ENCODE measurements at places on chromosomes 6 and 20.

GRCh38 chr6:10591422-10592160, 70.4 kb downstream of the GCNT2 start:
- DNase-seq, result no peak

GRCh38 chr6:37005061-37005810, at the start of gene FGD2:
Gene FGD2, plus strand, starts transcription at chr6:37005655. Its CDS starts 163 bp downstream, at chr6:37005818.
- no peak for DNase-seq

DNA sequence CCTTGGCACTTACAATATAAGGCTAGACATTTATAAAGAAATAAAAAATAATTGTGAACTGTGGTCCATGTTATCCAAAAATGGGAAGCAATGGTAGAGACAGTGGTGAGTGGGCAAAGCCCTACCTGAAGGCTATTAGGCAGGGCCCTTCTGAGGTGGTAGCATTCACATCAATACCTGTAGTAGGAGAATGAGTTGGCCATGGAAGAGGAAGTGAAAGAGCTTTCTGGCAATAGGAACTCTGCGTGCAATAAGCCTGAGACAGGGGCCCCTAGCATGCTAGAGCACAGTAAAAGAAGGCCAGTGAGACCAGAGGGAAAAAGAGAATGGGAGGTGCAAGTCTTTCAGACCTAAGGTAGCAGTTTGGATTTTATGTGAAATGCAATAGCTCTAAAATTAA, 754.5 kb downstream of the PTPRT start:
- no peak for DNase-seq

- no peak for DNase-seq
These were observed 221.8 kb downstream of the FRK start for GRCh38 chr6:115838763-115839401.

DNA sequence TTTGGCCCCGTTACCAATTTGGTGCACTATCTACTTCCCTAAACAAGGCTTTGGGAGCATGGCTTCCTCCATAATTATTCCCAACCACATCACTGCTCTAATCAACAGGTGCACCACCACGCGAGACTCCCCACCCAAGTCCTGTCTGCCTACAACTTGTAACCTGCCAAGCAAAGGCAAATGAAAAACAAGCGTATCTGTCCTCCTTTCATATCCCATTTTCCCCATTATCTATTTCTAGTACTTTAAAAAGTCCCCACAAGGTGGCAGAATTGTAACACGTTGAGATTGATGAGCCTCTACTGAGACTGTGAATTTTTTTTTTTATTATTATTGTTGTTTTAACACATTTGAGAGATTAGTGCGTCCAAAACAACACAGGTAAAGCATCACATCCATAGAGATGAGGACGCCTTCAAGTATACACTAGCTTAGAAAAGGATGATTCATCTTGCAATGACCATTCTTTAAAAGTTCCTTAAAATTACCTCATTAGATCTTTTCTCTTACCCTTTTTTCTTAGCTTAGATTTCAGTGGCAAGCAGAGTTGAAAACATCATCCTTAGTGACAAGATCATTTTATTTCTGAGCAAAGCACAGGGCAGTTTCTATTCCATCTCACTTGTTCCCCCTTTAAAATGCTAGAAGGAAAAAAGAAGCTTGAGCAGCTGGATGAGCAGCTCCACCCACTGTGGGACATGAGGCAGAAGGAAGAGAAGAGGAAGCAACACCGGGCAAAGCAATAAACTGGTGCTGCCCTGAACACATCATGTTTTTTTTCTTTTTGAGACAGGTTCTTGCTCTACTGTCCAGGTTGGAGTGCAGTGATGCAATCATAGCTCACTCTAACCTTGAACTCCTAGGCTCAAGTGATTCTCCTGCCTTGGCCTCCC, 210.8 kb downstream of the ARHGAP18 start:
- no peak for DNase-seq

- DNase-seq, result no peak
These were observed 547.7 kb downstream of the EPM2A start for GRCh38 chr6:145187491-145188206.

GRCh38 chr6:144294016-144294415, 8.9 kb downstream of the UTRN start:
- no peak for DNase-seq

DNA sequence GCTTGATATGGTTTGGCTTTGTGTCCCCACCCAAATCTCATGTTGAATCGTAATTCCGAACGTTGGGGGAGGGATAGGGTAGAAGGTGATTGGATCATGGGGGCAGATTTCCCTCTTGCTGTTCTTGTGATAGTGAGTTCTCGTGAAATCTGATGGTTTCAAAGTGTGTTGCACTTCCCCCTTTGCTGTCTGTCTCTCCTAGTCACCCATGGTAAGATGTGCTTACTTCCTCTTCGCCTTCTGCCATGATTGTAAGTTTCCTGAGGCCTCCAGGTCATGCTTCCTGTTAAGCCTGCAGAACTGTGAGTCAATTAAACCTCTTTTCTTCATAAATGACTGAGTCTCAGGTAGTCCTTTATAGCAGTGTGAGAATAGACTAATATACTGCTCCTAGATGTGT, 19.9 kb downstream of the PFDN4 start:
- DNase-seq, result no peak

- no peak for DNase-seq
These were observed 29.7 kb downstream of the VEGFA start for GRCh38 chr6:43799551-43800297.

GRCh38 chr20:48031122-48031521, 245.8 kb upstream of the SULF2 start:
- no peak for DNase-seq

- DNase-seq, result no peak
These were observed 31.4 kb downstream of the TFEB start for GRCh38 chr6:41704028-41704427.

DNA sequence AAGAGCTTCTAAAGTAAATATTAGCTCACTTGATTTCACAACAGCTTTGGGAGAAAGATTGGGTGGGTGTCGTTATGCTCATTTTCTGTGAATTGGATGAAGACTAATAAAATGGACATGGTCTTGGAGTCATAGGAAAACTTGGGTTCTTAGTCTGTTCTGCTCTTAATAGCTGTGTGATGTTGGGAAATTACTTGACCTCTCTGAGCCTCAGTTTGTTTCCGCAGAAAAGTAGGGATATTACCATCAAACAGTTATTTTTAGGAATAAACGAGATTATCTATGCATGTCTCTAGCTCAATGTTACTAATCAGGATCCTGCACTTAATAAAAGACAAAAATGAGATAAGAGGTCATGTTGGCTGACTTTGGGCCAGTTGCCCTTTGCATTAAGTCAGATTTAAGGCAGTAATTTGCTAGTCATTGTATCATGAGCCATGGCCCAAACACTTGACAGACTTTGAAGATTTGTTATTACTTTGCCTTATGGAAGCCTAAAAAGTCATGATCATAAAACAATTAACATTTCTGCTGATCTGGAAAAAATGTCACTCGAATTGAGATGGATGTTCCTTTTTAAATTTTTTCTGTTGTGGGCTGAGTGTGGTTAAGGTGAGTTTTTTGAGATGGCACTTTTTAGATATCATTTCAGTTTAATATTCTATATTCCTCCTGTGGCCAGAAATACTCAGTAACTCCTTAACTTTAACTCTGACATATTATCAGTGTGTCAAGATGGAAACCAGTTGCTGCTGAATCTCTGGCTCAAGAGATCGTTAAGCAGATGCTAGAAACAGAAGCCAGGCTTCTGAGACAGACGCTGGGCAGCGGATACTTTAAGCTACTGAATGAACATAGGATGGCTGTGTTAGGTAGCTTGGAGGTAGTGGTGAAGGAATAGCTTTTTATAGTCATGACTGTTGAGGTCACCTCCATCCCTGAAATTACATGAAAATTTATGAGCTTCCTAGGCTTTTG, 291.6 kb downstream of the PHF3 start:
- DNase-seq, result no peak

DNA sequence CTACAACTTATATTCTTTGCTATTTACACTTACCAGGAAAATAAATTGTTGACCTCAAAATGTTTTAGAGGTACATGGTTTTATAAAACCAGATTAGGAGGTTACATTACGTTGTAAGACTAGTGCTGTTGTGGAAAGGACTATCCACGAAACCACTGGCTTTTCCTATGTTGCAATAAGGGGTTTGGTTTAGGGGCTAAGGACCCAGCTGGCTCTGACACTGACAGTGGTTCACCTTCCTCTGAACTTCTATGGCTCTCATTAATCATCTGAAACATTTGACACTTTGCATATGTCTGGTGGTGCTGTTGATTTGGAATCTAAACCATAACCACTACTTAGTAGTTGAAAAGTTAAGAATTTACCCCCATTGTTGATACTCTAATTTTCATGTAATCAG, 186.7 kb downstream of the NKAIN2 start:
- no peak for DNase-seq

- DNase-seq, result no peak
These were observed 239.7 kb downstream of the TTLL2 start for GRCh38 chr6:167564416-167565250.

DNA sequence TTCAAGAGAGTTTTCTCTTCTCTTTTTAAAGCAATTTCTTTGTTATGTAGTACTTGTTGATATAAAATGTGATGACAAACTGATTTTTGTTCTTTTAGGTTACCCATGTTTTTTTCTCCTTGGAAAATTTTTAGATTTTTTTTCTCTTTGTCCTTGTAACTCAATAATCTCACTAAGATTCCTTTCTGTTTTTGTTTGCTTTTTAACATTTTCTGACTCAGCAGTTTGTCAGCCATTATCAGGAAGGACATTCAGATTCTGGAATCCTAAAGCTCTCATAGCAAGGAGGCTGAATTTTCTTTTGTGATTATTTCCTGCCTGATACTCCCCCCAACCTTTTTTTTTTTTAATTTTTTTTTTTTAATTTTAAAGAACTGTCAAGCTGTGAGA, 75.2 kb upstream of the CITED2 start:
- DNase-seq, result no peak

DNA sequence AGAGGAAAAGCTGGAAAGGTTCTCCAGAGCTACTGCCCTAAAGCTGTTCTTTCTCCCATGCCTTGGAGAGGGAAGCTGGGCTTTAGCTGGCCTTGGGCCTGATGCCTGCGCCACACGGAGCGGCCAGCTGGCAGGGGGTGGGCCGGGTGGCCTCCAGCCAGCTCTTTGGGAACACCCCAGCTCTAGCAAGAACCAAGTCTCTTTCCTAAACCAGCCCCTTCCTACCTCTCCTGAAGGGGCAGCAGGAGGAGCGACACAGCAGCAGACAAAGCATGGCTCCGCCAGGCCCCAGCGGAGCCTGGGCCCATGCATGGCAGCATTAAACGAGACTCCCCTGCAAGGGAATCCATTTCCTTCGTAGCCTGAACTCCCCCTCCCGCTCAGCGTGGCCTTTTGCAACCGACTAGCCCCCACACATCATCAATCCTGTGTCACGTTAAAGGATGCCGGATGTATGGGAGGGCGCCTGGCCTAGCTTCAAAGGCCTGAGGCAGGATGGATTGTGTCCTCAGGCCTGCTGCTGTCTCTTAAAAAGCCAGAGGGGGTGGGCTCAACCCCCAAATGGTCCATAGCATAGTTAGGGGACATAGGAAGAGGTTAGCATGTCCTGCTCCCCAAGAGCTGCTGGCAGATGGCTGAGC, 14.0 kb downstream of the MRPS18A start:
- DNase-seq, result no peak

GRCh38 chr6:46014511-46015118, 1.0 kb downstream of the CLIC5 start:
- DNase-seq, result no peak

DNA sequence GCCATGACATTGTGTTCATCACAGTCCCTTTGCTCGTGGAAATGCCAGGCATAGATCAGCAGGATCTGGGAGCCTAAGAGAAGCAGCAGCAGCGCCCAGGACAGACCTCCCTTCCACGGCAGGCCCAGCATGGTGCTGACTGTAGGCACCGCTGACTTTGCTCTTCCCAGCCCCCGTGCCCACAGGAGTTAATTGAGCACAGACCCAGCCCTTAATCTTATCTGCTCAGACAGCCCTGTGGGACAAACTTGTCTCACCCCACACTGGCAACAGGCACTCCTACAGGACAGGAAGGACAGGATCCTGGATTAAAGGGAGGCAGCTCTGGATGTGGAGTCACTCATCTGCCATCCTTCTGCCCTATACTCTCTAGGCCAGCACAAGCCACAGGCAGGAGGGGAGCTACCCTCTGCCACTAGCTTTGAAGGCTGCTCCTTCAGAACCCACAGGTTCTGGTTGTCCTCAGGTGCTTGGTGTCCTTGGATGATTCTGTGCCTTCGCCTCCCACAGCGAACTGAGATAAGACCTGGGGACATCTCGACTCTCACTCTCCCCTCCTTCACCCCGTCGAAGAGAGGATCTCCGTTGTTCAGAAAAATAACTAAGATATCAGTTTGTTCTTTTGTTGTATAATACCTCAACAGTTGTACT, at the start of gene CST9L:
Gene CST9L, minus strand, starts transcription at position 165 of the 651 bp plus-strand sequence. Its CDS starts 34 bp downstream, at position 131.
- DNase-seq, result no peak

DNA sequence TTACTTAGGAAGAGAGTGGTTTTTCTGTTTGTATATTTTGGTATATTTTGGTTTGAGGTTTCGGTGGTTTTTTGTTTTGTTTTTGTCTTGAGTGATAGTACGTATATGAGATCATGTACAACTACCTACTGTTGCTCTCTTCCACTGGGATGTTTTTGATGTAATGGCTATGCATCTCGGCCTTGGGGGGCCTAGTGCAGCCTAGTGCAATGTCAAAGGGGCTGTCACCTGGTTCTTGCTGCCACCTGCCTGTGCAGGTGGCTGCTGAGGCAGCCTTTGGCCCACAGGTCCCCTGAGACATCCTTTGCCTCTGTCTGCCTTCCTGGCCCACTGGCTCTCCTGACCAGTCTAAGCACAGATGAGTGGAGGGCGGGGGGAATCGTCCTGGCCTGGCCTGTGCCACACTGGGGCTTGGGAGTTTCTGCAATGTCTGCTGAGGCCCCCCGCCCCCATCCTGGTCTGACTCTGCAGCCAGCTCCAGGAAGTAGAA, 546.6 kb downstream of the CD83 start:
- DNase-seq, result no peak

GRCh38 chr6:83442752-83443151, 11.9 kb upstream of the ME1 start:
- DNase-seq, result no peak

GRCh38 chr20:5164645-5165625, 38.1 kb downstream of the CDS2 start:
- DNase-seq, result no peak

DNA sequence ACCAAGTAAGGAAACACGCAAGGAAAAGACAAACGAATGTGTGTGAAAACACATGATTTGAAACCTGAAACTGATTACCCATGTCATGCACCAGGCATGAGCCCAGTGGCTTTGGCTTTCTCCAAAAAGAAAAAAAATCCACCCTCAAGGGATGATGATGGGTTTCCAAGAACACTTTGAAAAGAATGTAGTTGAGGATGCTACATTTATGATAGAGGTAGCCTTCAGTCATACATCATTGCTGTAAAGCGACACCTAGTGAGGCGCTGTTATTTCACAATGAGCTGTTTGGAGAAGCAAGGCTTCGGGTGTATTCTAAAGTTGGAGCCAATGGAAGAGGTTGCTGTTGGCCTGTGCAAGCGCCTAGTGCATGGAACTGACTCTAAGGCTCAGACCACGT, 124.9 kb downstream of the SCML4 start:
- DNase-seq, result no peak

GRCh38 chr6:39203436-39204159, 25.7 kb downstream of the KCNK5 start:
- DNase-seq, result no peak
